ENCODE measurements at places on chromosomes 7 and 10. TPM values are rescaled to one million over a fixed set of nuclear protein-coding genes. Genes with fewer than 3 reads are reported as not detected.

- DNase-seq = no peak
Observed at GRCh38 chr7:107944411-107945169, 53.6 kb downstream of the DLD start.

- no peak for DNase-seq
Observed at GRCh38 chr7:117285826-117286225, 37.0 kb downstream of the WNT2 start.

NUDT5 gene
- 83.2 TPM for total RNA-seq

- DNase-seq = no peak
Observed at GRCh38 chr10:1187855-1188557, 131.8 kb downstream of the WDR37 start.

DNA sequence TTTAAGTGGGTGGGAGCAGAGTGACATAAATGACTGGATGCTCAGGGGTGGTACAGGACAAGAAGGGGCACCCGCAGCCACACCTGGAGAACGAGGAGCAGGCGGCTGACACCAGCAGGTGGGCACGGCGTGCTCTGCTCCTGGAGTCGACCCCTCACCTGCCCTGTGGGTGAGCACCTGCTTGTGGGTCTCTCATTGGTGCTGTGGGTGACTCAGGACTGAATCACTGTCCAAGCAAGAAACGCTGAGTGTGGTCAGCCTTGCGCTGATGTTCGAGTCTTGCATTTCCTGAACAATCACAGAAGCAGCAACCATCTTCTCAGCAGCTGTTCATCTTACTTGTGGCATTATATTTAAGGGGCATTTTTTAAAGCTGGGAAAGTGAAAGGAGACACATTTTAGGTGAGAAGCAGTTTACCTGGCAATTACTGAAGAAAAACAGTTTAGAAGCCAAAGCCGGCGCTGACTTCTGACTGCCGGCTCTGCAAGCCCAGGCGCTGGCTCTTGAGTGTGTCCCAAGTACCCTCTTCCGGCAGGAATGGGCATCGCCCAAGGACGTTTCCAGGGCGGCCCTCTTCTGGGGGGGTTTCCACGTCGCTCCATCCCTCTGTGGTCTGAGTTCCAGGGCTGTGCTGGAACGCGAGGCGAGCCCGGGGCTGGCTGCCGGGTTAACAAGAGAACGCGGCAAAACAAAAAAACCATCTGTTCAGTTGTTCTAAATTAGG is 145.2 kb upstream of the PFKP start:
- no peak for DNase-seq

DNA sequence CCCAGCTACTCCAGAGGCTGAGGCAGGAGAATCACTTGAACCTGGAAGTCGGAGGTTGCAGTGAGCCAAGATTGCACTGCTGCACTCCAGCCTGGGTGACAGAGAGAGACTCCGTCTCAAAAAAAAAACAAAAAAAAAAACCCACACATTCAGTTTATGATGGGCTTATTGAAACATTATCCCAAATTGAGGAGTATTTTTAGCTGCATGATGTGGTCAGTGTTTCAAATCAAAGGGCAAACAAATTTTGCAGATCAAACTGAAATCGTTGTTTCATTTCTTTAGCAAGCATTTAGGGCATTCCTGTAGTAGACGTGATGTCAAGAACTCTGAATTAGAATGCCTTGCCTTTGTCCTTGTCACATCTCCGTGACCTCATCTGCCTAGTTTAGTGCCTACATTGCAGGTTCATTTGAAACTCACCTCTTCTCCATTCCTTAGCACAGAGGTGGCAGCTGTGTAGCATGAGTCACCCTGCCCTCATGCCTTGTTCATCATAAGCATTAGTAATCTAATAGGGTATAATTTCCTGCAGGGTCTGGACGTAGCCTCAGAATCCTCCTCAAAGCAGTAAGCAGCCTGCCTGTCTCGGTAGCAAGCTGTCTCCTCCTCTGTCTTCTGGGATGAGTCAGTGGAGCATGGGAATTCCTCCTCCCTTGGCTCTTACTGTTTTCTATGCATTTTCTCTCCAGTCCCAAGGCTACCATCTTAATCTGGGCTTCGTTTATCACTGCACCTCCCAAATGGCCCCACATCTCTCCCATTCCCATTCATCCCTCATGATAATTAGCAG is 73.8 kb downstream of the CUL1 start:
- DNase-seq = no peak

HOXA5 gene
- total RNA-seq = 0.88 TPM

- no peak for DNase-seq
Observed at GRCh38 chr7:4225881-4226523, 456.1 kb upstream of the FOXK1 start.

DNA sequence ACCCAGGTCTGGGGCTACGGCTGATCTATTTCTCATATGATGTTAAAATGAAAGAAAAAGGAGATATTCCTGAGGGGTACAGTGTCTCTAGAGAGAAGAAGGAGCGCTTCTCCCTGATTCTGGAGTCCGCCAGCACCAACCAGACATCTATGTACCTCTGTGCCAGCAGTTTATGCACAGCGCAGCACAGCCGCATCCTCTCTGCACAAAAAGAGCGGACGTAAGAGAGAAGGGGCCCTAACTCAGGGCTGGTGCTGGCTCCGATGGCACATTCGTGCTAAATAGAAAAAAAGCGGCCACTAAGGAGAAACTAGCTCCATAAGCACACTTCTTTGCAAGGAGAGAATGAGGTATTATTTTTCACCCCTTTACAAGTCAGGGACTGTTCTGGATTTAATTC is 28.3 kb upstream of the PRSS1 start:
- no peak for DNase-seq

SEMA3E gene
- not detected for total RNA-seq

DNA sequence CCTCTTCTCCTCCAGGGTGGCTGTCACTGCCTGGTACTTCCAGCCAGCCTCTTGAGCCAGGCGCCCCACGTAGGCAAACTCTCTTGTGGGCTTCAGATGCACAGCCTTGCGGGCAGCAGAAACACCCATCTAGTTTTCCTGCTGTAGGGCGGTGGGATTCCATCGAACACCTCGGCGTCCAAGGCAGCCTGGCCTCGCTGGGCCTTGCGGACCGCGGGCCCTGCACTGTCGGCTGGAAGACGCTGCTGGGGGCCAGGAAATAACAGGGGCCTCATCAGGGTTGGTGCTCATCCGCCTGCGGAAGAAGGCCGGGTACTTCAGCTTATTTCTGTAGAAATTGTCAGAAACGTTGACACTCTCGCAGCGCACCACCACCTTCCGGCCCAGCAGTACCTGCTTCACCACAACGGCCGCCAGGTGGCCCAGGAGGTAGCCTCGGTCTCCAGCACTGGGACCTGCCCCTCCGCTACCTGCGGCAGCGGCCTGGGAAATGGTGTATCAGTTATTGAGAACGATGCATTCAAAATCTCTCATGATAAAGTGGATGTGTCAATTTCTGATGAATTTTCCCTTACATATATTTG is 61.1 kb downstream of the WDFY4 start:
- DNase-seq = no peak

- DNase-seq = no peak
Observed at GRCh38 chr10:128835361-128835760, 631.7 kb upstream of the MGMT start.

AGAP6 gene
- 21.1 TPM for total RNA-seq

GRCh38 chr7:43454936-43455518 is 127.9 kb upstream of the STK17A start:
- no peak for DNase-seq

DNA sequence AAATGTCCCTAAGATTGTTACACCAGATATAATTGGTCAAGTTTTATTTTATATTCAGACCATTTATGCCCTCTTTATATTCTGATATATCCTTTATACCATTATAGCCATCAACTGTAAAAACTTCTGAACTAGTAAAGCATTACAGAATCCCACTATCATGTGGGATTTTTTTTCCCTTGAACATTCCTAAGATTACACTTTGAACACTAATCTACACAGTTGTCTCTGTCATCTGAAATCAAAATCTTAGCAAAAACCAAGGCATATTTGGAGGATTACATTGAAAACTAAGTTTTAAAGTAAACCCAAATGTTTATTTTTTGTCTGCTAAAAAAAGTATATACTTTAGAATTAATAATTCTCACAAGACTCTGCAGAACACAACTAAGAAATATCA is 116.2 kb upstream of the GPR22 start:
- no peak for DNase-seq

ABCB8 gene
- 79.0 TPM for total RNA-seq

DNA sequence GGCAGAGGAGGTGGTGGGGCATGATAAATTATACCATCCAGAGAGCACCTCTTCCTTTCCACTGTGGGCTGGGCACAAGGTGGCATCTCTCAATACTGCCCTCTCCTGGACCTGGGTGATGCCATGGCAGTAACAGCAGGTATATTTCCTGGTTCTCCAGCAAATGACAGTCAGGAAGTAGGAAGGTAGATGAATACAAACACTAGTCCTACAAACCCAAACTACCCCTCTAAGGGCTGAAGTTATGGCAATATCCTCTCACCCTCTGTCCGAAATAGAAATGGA is 1004.9 kb downstream of the KCNMA1 start:
- DNase-seq = no peak

DNA sequence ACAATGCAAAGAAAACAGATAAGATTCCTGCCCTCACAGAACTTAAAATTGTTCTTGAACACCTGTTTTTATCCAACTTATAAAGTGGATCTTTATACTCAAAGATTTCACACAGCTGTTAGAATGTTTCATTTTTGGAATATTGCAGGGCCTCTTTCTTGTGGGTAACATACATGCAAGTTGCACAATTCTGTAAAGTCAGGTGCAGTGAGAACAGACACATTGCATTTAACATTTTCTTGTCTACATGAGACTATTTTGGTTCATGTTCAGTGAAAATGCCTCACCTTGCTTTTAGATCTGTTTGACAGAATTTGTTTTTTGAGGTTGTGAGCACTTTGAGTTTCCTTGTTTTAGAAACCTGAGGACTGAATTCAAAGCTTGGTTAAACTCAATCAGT is 707.8 kb downstream of the SUGCT start:
- no peak for DNase-seq

AOAH gene
- 6.3 TPM for total RNA-seq

DNA sequence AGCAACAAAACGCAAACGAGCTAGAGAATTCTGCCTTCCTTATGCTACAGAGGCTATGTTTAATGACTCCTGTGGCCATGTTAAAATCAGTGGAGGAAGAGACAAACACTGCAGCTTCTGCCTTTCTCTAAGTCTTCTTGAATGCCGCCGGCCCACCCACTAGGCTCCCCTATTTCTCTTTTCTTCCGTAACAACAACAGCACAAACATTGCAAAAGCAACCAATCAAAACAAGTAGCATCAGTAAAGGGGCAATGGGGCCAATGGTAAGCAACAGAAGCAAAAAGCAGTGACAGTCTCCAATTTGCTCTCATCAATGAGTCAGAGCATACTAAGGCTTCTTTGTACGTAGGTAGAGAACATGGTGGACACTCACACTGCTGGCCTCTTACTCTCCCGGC is 26.8 kb downstream of the DNAJC1 start:
- no peak for DNase-seq

CYP3A5 gene
- total RNA-seq = not detected

DNA sequence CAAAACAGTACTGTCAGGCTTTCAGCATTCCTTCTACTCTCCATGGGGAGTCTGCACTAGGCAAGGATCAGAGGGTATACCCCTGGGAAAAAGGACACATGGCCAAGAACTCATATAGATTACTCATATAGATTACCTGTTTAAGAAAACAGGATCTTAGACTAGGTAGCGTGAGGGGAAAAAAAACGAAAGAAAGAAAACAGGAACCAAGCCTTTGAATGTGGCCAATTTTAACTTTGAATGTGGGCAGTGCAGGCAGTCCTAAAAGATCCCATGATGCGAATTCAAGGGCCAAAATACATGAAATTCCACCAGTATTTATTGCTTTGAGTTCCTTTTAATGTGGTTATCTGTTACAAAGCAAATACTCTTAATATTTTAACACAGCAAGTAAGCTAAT is 108.6 kb upstream of the TAC1 start:
- DNase-seq = no peak

GRCh38 chr10:89203237-89203636 is 3.9 kb downstream of the CH25H start:
- DNase-seq = no peak

Measured in naive thymus-derived CD4-positive, alpha-beta T cell (primary cell).